ENCODE measurements at places on chromosomes 6 and 20.

GRCh38 chr6:160254467-160255312 lies 3.9 kb downstream of the SLC22A2 start:
- DNase-seq, result no peak

DNA sequence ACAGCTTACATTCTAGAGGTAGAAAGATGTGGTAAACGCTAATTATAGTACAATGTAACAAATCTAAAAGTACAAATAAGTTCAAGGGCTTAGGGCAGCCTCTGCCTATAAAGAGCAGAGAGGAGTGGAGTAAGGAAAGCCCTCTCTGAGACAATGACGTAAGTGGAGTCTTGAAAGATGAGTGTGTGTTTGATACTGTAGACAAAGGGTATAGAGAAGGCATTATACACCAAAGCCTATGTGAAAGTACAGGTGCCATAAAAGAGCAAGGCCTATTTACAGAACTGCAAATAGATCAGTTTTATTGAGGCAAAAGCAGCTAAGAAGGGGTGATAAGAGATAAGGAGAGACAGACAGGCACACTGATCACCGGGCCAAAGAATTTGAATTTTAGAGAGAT lies 10.9 kb downstream of the GOPC start:
- DNase-seq, result no peak

- no peak for DNase-seq
These were observed 422.9 kb upstream of the PLCB4 start for GRCh38 chr20:8646033-8646441.

DNA sequence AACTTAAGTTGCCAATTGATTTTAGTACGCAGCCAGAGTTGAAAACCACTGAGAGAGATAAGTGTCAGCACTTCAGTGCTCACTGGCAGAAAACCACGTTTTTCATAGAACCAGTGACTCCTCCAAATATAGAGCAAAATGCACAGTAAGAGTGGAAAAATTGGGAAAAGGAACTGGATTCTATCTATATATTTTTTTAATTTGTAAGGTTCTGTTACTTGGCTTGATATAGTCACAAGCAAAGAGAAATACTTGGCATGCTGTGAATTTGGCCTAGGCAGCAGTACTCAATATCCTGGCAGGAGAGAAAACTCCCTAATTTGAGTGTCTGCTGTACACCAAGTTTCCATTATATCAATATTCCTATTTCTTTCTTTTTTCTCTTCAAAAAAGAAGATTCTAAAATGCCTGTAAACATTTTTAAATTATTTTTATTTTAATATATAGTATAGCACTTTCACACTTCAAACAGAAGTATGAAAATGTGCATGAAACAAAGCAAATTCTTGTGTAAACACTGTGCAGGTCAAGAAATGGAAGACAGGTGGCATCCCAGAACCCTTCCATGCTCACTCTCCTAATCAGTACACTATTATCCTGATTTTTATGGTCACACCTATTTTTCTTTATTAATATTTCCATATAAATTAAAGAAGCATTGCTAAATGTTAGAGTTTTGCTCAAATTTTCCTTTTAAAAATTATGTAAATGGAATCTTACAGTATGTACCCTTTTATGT lies 561.8 kb upstream of the RNF217 start:
- no peak for DNase-seq

DNA sequence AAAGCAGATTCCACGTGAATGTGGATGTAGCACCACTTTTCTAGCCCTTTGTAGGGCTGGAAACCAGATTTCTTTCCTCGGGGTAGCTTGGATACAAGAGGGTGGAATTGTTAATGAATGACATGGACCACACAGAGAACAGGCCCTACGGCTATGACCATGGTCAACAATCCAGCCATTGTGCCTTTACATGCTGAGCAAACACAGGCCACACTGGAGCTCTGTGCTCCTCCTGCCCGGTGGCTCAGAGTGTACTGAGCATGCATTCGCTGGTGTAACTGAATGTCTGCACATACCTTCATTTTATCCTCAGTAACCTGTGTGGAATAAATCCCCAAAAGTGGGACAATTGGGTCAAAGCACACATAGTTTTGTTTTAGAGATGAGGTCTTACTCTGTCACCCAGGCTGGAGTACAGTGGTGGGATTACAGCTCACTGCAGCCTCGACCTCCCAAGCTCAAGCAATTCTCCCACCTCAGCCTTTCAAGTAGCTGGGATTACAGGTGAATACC lies 32.8 kb downstream of the LRP11 start:
- no peak for DNase-seq

DNA sequence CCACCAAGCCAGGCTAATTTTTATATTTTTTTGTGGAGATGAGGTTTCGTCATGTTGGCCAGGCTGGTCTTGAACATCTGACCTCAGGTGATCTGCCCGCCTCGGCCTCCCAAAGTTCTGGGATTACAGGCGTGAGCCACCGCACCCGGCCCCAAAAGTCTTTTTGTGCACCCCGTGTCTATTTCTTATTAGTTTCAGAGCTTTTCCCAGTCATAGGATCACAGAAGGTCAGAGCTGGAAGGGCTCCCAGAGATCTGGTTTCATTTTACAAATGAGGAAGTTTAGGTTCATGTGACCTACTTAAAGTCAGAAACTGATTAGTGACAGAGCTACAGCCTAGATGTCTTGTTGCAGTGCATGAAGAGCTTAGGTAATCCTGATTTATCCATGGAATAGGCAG lies 1.6 kb upstream of the OGFRL1 start:
- no peak for DNase-seq

- no peak for DNase-seq
These were observed 46.1 kb downstream of the RALGAPA2 start for GRCh38 chr20:20666359-20666758.

- DNase-seq, result peak; percentile 93
These were observed 50.0 kb upstream of the EZR start for GRCh38 chr6:158868890-158869825.

DNA sequence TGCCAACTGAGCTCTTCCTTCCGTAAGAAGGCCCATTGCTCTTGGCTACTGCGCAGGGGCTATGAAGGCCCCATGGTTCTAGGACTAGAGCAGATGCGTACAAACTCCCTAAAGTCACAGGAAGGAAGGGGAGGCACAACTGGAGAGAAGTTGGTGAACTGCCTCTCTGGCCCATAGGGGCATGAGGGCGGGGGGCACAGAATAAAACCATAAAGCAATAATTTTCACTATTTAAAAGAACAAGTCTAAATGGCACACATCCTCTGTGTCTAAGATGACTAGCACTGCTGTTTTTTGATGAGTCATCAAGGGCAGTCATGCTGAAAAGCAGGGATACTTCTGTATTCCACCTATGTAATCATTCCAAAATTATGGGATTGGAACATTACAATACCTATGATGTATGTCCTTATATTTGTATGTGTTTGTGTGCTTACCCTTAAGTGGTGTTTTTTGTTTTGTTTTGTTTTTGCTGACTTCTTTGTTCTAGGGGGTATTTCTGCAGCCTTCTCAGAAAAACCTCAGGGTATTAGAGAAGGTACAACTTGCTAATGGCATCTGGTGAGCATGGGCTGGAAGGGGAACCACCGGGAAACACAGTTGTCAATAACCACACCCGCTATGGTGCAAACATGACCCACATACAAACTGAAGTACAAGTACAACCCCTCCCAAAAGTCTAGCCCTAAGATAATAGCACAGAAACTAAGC lies 36.9 kb downstream of the B4GALT5 start:
- DNase-seq, result no peak

DNA sequence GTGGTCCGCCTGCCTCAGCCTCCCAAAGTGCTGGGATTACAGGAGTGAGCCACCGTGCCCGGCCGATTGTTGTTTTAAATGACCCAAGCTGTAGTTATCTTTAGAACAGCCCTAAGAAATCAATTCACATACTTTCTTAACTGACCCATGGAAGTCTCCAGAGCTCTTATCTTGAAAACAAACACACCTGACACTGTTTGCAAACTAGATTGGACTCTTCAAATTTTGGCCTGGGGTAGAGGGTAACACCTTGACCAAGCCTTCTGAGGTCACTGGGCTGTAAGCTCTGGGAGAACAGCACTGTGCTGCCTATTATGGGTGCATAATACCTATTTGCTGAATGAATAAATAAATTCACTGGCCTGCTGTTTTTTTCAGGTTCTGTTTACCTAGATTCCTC lies 190.6 kb downstream of the AIG1 start:
- DNase-seq, result no peak

- DNase-seq, result no peak
These were observed 35.5 kb upstream of the NCOA3 start for GRCh38 chr20:47466213-47466612.

- peak; percentile 69 for DNase-seq
These were observed 3.0 kb upstream of the PRDM13 start for GRCh38 chr6:99603421-99604165.

DNA sequence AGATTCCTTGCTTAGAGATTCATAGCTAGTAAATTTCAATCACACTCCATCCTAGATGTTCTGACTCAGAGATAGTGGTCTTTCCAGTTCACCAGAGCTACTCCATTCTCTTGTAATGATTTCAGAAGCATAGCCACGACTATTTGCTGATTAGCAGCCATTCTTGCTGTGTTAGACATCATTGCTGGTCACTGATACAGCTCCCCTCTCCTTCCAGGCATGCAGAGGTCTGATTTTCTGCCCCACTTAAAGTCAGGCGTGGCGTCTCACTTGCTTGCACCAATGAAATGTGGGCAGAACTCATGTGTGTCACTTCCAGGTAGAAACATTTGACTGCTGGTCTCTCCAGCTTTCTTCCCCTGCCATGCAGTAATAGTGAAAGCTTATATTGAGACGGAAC lies 168.9 kb upstream of the JARID2 start:
- no peak for DNase-seq

DNA sequence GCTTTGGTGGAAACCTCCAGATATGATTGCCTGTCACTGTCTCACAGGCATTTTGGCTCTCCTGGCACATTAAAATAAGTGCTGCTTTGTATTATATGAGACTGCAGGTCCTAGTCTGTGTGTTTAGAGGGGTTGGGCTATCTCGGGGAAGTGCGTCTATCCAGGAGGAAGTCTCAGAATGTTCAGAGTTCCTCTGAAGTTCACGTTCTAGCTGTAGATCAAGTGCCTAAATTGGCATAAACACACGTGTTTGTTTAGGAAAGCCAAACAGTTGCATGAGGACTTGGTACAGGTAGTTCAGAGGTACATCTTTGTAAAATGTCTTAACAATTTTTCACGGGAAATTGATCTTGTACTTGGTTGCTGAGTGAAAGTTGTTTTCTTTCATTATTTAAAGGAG lies 36.4 kb upstream of the SLC22A1 start:
- DNase-seq, result no peak

- DNase-seq, result no peak
These were observed 2.1 kb downstream of the CNR1 start for GRCh38 chr6:88164061-88164460.

DNA sequence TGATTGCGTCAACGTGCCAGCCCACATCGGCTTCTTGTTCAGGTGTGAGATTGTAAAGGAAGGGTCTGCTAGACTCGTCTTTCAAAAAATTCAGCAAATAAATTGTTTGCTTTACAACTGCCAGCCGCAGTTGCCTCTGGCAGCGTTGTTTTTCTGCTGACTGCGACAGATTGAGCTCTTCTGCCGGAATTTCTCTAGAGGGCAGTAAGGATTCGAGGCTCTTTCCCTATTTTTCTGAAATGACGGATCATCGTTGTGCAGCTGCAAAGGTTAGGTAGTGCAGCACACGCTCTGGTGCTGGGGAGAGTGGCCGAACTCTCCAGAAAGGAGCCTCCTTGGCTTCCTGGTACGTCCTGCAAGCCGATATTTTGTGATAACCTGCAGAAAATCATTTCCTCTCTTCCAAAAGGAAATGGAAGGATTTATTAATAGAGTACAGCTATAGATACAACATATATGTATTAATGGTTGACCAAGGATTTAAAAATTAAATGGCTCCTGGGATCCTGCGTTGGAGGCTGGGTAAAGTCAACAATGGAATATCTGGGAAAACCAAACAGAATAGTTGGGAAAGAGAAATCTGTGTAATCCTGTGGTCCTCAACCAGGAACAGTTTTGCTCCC lies 121.9 kb upstream of the ZFP64 start:
- DNase-seq, result peak; percentile 62

- no peak for DNase-seq
These were observed 32.9 kb upstream of the LGSN start for GRCh38 chr6:63352544-63353285.

DNA sequence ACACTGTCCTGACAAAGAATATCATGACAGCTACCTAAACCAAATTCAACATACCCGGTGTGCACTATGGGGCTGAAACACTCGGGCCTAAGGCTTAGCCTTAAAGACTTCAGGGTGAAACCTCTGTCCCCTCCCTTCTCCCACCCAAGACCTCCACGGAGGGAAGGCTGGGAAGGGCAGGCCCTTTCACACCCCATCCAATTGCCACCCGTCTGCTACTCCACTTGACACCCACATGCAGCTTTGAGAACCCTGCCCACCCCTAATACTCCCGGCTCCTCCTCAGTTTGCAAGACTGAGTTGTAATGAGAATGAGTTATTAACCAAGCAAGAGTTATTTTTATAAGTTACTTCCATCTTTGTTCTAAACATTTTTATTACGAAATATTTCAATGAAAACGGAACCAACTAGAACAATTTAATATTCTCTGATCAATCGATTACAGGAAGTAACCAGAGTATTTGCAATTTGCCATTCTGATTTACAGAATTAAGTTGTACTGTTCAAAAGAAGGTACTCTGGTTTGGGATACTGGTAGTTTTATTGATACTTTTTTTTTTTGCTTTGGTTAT lies 3.7 kb downstream of the TAF4 start:
- no peak for DNase-seq

DNA sequence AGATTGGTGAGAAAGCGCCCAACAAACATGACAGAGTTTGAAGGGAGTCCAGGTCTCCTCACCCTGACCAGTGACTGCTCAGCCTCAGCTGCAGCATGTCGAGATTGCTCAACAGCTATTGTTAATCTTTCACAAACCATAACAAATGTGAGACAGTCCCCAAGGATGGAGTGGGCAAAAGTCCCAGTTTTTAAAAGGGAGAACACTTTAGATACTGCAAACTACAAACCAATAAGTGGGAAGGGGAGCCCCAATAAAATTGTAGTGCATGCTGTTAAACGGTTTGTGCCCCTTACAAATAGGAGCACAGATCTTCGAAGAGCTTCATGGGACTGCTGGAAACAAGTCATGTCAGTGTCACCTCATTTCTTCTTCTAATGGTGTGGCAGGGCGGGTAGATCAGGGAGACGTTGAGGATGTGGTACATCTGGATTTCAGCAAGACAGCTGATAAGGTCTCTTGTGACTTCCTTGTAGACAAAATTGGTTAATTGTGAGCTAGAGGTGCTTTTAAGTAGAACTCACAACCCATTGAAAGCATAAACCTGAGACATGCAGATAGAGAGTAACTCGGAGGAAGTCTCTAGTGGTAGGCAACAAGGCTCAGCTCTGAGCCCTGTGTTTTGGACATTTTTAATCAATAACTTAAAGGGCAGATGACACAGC lies 134.0 kb upstream of the ARMC2 start:
- DNase-seq, result peak; percentile 40

GRCh38 chr6:95693108-95693507 lies 115.8 kb downstream of the MANEA start:
- no peak for DNase-seq

- no peak for DNase-seq
These were observed 120.4 kb downstream of the ARMC2 start for GRCh38 chr6:108968325-108969316.

- no peak for DNase-seq
These were observed 29.4 kb upstream of the BEND3 start for GRCh38 chr6:107144666-107145065.

- DNase-seq, result no peak
These were observed 1.9 kb downstream of the GRM4 start for GRCh38 chr6:34143884-34144580.

GRCh38 chr6:51775942-51776860 lies 311.2 kb downstream of the PKHD1 start:
- no peak for DNase-seq
